ENCODE measurements at places on chromosomes 4 and X.

DNA sequence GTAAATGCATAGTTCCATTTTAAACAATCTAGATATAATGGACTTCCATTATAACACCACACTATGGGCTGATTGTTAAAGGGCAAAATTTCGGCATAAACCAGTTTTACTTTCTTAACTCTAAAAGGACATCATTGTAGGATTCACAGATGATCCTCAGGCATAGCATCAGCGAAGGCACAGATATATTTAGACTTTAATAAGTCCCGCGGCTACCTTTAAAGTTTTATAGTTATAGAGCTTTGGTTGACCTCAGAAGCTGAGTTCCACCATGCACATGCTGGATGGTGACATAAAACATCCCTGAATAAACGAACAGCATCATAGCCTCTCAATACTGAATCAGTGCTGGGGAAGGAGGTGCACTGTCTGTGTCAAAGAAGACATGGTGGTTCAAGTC lies 125.0 kb upstream of the PDLIM3 start:
- DNase-seq, result no peak

DNA sequence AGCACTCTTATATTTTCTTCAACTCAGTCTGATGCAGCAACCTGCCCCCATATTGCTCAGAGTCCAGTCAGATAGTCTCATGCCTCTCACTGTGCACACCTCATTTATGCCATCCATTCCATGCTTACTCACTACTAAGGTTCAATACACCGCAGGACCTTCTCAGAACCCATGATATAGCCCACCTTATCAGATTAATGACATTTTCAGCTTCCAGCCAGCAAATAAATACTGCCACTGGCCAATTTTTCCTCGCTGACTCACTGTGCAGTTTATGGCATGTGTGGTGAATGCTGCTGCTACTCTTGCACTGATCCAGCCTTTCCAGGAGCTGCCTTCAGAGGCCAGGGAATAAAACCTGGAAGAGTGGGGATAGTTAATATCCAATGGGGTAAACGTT lies 380.6 kb upstream of the SPOCK3 start:
- no peak for DNase-seq

DNA sequence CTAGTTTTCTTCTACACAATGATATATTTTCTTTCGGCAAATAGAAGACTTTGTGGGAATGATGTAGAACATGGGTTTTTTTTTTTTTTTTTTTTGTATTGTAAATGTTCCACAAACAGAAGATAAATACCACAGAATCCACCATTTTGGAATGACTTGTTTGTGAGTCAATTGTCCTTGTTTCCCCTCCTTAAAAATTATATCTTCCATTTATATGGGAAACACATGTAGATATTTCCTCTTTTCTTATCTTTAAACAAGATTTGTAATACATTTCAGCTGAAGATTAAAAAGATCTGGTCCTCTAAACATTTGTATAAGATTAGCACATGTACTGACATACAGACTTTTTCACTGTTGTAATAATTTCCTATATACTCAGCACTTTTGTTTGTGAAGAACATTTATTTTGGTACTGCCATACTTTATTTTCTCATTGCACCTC lies 304.6 kb downstream of the SPRY1 start:
- no peak for DNase-seq

DNA sequence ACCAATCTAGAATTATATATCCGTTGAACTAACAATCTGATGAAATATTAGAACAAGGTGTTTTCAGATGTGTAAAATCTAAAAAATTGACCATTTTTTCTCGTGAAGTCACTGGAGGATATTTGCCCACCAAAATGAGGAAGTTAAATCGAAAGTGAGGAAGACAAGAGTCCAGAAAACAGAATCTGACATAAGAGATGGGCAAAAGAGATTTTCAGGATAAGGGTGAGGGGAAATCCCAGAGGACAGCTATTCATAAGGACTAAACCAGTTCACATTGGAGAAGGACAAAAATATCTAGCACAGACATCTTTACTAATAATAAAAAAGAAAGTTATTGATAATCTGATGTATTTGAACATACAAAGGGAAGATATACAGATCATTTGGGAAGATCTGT lies 18.7 kb upstream of the ALG13 start:
- no peak for DNase-seq

GRCh38 chr4:66604192-66604591 lies 933.9 kb upstream of the EPHA5 start:
- DNase-seq, result no peak

DNA sequence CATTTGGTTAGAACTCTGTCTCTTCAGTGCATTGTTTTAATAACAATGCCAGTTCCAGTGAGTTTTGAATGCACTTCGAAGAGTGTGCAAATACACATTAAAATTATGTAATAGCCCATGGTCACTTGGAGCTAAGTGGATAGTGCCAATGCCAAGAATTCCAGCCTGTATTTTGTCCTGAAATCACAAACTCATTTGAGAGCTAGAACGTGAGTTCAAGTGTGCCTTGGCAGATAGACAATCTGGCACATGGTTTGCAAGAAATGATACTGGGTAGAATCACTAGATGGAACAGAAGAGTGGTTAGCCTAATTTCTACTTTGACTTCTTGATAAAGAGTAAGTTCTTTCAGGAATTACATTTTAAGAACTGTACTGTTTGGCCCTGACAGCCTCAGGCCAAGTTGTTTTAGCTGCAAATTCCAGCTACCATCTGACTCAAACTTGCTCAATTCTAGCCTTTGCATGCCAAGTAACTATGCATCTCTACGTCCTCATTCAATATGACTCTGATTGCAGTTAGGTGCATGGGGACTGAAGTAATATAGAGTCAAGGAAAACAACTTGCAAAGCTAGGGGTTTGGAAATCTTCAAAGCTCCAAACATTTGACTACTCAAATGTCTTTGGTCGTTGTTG lies 131.9 kb upstream of the SMIM31 start:
- no peak for DNase-seq

- DNase-seq, result no peak
These were observed 256.1 kb upstream of the PITX2 start for GRCh38 chr4:110878956-110879355.

DNA sequence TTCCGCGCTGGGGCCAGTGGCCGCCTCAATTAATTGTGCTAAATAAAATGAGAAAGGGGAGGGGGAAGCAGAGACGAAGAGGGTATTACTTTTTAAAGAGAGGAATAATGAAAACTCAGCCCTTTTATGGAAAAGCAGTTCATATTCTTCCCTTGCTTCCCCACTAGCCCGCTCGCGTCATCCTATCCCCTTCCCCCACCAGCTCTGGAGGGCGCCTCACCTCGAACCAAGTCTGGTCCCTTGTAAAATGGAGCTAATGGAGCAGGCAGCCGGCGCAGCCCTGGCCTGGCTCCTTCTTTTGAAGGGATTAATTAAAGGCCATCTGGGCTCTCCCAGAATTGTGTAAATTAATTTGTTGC lies 511 bp upstream of the NKX6-1 start:
- DNase-seq, result no peak

DNA sequence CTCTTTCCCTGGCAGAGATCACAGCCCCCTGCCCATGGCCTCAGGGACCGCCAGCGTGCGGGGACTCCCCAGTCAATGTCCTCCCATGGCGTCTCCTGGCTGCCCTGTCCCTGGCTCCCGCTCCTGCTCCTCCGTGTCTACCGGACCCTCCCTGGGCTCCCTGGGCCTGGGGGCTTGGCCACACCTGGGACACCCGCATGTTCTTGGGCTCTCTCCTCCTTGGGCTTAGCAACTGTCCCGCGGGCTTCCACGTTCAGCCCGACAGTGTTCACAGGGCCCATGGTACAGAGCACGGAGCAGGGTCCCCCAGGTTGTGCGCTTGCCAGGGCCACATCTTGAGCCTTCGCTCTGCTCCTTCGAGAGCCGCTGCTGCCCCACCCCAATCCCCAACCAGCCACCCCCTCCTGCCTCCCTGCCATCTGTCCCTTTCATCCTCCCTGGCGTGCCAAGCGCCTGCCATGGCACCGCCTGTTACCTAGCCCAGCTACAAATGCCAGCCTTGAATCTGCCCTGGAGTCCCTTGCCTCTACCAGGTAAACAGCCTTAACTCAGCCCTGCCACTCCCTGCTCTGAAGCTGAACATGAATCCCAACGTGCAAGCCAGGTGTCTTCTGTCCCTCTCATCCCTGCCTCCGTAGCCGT lies 3.9 kb downstream of the AVPR2 start:
- no peak for DNase-seq

Data from hematopoietic multipotent progenitor cell treated with erythropoietin and hydrocortisone succinate and interleukin-3 and kit ligand, for 8 days (in vitro differentiated cells).